Mesothelial cell of epicardium (in vitro differentiated cells): ENCODE measurements at places on chromosomes 2 and 18. TPM values are rescaled to one million over a fixed set of nuclear protein-coding genes. Genes with fewer than 3 reads are reported as not detected.

DNA sequence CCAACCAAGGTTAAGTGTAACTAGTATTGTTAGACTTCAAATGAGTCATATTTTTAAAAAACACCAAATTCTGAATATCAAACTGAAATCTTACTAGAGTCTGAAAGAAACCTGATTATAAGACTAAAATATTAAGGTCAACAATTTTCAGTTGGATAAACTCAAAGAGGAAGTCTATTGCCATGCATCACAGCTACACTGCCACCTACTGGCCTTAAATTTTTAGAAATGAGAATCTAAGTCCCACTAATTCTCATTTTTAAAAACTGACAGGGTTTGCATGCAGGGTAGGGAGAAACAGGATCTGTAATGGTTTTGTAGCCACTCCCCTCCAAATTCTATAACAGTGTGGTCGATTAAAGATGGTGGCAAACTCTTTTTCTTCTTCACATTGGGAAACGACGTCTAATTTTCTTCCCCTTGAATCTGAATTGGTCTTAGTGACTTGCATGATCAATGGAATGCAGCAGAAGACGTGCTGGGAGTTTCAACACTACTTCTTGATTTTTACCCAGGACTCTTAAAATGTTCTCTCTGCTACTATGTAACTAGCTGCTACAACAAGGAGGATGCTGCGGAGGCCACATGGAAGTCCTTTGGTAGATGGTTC, 176.1 kb upstream of the SESTD1 start:
- no peaks in the 10 kb centered on the region for H3K27me3 ChIP-seq
- H3K27ac ChIP-seq = no peak overlapping the region
- H3K4me1 ChIP-seq = peaks cover 40% of the 10 kb centered on the region

Gene ALLC
- total RNA-seq = not detected in 3 replicates

- no peak overlapping the region for H3K27ac ChIP-seq
- H3K36me3 ChIP-seq = peaks cover 20% of the 10 kb centered on the region
- no peak for DNase-seq
- H3K4me1 ChIP-seq = peaks cover 6% of the 10 kb centered on the region
- no peak overlapping the region for H3K4me3 ChIP-seq
Measured at GRCh38 chr2:126671488-126671887, 15.5 kb downstream of the GYPC start.

Gene CD28
- not detected in 3 replicates for total RNA-seq

Gene HOXD13
- 0.49 to 0.63 TPM (median 0.56 TPM) in 3 replicates for total RNA-seq

DNA sequence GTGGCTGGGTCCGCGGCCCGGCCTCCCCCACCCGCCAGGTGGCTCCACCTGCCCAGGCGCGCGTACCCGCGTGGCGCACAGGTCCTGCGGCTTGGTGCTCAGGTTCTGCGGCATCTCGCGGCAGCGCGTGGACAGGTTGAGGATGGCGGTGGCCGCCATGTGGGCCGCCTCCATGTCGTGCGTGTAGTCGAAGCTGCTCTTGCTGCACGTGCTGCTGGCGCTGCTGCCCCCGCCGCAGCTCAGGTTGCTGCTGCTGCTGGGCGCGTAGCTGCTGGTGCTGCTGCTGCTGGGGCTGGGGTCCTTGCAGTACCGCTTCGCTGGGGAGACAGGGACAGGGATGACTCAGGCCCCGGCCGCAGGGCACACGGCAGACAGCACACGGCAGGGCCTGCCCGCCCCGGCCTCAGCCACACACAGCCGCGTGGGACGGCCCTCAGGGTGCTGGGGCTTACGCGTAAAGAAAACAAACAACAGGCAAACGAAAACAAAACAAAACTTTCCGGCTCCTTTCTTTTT, 147.7 kb upstream of the PXDN start:
- peaks cover 19% of the 10 kb centered on the region for H3K27me3 ChIP-seq
- H3K4me3 ChIP-seq = no peak overlapping the region
- H3K36me3 ChIP-seq = no peaks in the 10 kb centered on the region

DNA sequence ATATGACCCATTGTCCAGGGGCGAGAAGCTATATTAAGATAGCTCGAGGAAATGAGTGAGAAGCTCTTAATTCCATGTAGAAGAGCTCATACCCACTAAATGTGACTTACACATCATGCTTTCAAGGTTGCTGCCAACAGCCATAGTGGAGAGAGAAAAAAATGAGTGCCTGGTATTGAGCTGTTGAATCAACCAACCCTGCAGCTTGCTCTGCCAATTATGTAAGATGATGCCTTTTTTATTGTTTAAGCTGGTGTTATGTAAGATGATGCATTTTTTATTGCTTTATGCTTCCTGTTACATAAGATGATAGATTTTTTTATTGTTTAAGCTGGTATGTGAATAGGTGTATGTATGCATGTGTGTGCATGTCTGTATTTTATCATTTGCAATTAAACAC, 228.2 kb downstream of the CCDC178 start:
- peaks cover 21% of the 10 kb centered on the region for H3K27me3 ChIP-seq
- no peak overlapping the region for H3K27ac ChIP-seq
